Activated naive CD8-positive, alpha-beta T cell treated with anti-CD3 and anti-CD28 coated beads, Interleukin-2, amount 50 U/mL, for 24 hours (primary cell): ENCODE measurements at places on chromosomes 12 and 14.
A peak's percentile ranks its signal among the peaks of the same experiment; 100 is the strongest.

DNA sequence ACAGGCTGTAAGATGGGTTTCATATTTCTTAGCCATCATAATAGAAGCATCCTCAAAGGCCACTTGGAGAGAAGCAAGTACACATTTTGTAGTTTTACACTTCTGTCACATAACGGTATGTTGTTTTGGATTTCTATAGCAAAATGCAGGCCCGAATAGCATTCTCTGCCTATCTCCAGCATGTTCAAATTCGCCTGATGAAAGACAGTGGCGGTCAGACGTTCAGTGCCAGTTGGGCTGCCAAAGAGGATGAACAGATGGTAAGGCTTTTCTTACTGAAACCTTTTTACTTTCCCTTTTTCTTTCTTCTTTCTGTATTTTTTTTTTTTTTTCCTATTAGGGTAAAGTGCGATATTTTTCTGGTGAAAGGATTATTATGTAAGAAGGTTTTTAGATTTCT, 110.5 kb downstream of the TTLL5 start:
- DNase-seq: no peak

- DNase-seq: peak; percentile 31
These were observed 32.4 kb downstream of the AK7 start for GRCh38 chr14:96424109-96424989.

GRCh38 chr12:44247588-44247987, 411.7 kb downstream of the TMEM117 start:
- no peak for DNase-seq

- DNase-seq: no peak
These were observed 90.9 kb upstream of the PLXNC1 start for GRCh38 chr12:94057262-94058151.

GRCh38 chr12:126358806-126359205, 1293.6 kb downstream of the AACS start:
- DNase-seq: no peak

- DNase-seq: no peak
These were observed 24.7 kb downstream of the BTBD6 start for GRCh38 chr14:105273062-105273461.

DNA sequence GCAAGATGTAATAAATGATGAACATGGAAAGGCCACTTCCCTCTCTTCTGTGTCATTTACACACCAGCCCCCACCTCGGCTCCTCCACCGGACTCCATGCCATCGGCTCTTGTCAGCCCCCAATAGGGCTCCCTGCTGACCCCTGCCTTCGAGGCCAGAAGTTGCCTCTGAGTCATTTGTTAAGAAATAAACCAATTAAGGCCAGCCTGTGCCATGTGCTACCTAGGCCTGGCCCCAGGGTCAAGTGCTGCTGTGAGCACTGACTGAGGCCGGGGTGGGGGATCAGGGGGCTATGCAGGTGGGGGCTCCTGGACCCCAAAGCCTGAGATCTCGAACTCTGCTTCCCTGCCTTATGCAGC, 53.2 kb downstream of the TESC start:
- no peak for DNase-seq

DNA sequence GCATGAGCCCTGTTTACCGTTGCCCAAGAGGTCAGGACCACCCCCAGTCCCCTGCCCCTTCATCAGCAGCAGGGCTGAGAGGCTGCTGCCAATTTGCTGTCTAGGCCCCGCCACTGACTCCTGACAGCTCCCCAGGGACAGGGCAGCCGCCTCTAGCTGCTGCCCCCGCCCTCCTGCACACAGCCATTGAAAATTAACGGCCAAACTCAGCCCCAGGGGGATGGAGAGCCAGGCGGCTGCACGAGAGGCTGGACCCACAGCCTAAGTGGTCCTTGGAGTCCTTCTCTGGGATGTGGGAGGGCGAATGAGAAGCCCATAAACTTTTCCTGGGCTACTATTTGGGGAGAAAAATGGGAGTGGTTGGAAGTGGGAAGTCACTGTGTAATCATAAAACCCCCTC, 4.6 kb downstream of the FOXN4 start:
- DNase-seq: no peak

DNA sequence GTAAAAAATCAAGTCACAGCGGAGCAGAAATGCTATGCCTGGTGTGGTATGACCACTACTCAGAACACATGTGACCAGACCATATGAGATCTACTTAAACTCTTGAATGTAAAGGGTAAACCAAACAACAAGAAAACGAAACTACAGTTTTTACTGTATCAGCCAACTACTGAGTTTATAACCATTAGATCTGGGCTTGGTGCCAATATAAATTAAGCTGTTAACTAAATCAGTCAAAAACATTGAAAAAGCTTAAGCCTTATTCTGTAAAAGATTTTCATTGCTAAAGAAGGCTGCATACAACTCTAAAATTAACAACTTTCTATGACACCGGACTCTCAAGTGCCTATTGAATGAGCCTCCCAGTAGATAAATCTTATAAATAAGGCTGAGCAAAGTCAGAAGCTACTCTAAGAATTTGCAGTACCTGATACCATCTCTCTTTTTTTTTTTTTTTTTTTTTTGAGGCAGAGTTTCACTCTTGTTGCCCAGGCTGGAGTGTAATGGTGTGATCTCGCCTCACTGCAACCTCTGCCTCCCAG, 35.4 kb downstream of the SPTLC2 start:
- no peak for DNase-seq

DNA sequence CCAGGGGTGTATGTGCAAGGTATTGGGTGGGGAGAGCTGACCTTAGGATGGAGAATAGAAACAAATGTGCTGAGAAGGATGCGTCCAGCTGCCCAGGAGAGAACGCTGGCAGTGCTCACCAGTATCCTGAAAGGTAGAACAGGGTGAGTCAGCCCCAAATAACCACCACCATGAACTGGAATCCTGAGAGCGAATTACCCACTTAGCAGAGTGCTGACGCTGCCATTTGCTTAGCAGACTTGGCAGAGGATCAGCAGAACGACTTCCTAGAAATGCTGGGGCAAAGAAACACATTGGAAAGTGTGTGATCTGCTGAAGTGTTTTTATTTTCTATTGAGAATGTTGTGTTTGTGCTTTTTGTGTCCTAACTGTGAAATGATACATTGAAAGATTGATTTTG, 213.6 kb downstream of the ADGRD1 start:
- DNase-seq: no peak

DNA sequence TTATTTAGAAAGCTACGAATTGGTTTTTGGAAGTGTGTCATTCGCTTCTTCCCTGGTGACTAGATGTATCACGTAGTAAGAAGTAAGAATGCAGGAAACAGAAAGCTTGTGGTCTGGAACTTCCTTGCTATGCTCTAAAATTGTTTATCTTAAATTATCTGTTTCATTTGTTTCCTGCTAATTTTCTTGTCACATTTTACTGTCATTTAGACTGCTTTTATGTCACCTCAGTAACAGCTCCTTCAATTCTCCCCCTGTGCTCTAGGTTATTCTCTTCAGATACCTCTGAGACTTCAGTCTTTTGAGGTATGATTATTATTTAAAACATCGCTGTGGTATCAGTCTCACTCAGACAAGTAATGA, 699 bp upstream of the CD69 start:
- DNase-seq: no peak

DNA sequence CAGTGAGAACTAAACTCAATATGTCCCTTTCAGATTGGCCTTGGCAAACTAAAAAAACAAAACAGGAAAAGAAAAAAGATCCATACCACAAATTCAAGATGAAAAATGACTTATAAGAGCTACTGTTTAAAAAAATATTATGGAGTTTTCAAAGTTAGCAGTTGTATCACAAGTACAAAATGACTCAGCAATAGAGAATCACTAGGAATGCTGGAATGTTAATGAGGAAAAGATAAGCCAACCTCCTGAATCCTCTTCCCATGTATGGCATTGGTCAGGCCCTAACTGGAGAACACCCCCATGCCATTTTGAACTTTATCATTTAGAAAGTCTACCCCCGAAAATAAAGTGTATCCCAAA, 62.2 kb downstream of the PPP1R36 start:
- no peak for DNase-seq

DNA sequence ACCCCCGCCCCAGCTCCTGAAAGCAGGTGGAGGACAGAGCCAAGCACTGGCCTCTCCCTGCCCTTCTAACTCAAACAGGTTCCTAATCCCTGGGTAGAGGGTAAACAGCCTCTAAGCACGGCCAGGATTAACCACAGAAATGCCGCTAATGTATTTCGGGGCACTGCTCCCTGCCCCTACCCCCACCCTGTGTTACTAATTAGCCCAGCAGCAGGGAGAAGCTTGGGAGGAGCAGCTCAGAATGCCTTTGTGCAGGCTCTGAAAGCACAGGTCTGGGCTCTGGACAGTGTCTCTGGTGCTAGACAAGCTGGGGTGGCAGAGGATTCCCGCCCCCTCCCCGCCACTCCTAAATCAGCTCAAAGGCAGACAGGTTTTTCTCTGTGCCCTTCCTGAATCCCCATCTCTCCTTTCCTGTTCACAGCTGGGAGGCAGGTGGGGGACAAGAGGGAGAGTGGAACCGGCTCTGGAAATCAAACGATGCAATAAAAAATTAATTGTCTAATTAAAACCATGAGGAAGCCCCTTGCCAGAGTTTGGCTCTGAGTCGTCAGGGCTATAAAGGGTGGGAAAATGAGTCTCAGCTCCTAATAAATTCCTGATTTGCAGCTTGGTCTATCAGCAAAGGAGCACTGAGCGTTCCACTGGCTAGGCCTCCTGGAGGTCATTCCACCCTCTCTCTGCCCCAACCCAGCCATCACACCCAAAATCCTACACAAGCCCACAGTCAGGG, 53.0 kb downstream of the SMUG1 start:
- DNase-seq: no peak

DNA sequence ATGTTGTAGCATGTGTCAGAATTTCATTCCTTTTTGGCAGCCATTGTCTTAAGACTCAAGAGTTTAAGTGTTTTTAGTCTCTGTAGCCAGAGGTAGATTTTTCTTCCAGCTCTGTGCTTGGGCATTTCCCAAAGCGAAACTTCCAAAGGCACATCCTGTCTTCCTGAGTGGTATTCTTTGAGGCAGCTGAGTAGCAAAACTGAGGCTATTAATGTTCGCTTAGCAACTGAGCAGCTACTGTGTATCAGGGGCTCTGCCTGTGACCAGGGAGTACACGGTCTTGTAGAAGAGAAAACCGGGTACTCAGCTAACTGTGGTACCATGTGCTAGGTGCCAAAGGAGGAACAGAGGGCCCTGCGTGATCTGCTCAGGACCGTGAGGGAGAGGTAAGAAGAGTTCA, 52.0 kb downstream of the ETV6 start:
- DNase-seq: no peak

GRCh38 chr12:49058366-49059044, 2.1 kb downstream of the KMT2D start:
- DNase-seq: no peak

- DNase-seq: no peak
These were observed 28.8 kb downstream of the OAS2 start for GRCh38 chr12:113007166-113007565.

DNA sequence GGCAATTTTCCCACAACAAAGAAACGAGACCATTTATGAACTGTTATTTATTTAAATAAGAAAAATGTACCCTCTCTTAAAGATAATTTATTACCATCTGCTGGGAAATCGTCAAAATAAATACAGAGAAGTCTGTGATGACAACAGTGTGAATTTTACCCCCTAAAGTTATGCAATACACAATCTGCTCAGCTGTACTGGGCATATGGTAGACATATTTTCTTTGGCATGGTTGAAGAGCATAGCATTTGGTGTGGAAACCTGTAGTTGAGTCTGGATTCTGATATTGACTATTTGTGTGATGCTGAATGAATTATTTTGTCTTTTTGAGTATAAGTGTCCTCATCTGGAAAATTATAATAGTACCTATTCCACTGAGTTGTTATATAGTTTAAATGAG, 60.0 kb downstream of the CFAP54 start:
- no peak for DNase-seq

GRCh38 chr14:67429510-67430205, 17.7 kb upstream of the PLEK2 start:
- no peak for DNase-seq

- DNase-seq: no peak
These were observed 27.5 kb downstream of the GPRC5A start for GRCh38 chr12:12918781-12919389.

DNA sequence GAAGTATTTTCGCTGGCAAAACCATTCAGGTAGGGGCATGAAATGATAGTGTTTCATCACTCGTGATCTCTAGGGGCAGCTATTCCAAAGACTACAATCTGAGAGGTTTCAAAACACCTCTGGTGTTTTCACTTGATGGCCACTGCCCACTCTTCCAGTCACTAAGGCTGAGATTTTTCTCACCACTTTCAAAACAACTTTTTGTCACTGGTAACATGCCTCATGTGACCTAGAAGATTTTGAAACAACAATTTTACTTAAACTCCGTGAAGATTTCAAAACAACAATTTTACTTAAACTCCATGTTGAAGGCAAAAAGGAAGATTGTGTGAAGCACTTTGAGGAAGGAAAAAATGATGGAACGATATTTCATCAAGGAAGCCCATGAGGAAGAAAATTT, 1.2 kb upstream of the IRAK3 start:
- no peak for DNase-seq

- DNase-seq: no peak
These were observed 1606.1 kb upstream of the FLRT2 start for GRCh38 chr14:83923842-83924241.

DNA sequence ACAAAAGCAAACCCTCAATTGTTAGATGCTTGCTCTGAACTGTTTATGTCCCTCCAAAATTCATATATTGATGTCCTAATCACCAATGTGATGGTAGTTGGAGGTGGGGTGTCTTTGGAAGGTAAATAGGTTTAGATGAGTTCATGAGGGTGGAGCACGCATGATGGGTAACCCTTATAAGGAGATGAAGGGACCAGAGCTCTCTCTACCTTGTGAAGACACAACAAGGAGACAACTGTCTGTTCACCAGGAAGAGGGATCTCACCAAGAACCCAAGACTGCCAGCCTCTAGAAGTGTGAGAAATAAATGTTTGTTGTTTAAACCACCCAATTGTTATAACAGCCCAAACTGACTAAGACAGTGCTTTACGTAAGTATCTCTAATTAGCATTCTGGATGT, 27.0 kb downstream of the DHRS2 start:
- no peak for DNase-seq

- no peak for DNase-seq
These were observed 8.0 kb downstream of the CSRNP2 start for GRCh38 chr12:51075390-51075789.

DNA sequence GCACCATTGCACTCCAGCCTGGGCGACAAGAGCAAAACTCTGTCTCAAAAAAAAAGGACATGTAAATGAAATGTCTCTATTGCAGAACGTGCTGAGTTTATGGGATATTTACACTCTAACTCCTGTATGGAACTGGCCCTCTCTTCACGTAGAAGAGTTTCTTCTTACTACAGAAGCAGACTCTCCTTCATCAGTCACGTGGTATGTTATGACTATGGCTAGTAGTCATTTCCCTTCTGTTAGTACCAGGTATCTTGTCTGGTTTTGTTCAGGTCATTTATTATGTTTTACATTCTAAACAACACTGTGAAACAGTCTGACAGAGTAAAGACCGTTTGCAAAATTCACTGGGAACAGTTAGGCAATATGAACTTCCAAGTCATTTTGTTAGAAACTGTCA, 20.3 kb downstream of the KNTC1 start:
- no peak for DNase-seq
